SW 1271 (cell line): ENCODE measurements at places on chromosomes 1 and 21.
A peak's percentile ranks its signal among the peaks of the same experiment; 100 is the strongest.

GRCh38 chr1:155941845-155942531, 550 bp downstream of the RXFP4 start:
- no peak for DNase-seq

- peak; percentile 28 for DNase-seq
Observed at GRCh38 chr1:32876341-32877210, 5.9 kb upstream of the FNDC5 start.

- no peak for DNase-seq
Observed at GRCh38 chr1:208043691-208044181, 132.8 kb upstream of the CD34 start.

- DNase-seq = no peak
Observed at GRCh38 chr1:56070601-56071000, 508.8 kb downstream of the PLPP3 start.

- DNase-seq = no peak
Observed at GRCh38 chr21:30680586-30680985, 37.9 kb downstream of the KRTAP20-3 start.

DNA sequence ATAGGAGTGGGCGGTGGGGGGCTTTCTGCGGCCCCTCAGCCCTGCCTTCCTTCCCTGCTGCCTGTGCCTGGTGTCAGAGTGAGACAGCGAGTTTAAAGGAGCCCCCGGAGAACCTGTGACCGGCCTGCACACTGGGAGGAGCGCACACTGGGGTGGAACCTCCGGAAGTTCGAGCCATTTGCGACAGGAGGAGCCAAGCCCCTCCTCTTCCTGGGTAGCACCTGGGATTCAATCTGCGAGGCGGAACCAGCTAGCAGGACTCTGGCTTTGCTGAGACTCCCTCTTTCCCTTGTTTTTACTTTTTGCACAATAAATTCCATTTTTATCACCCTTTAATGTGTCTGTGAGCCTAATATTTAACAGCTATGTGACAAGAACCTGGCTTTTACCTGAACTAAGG, 540.6 kb downstream of the NPHP4 start:
- no peak for DNase-seq

GRCh38 chr21:21606041-21606440, 607.8 kb downstream of the NCAM2 start:
- no peak for DNase-seq

DNA sequence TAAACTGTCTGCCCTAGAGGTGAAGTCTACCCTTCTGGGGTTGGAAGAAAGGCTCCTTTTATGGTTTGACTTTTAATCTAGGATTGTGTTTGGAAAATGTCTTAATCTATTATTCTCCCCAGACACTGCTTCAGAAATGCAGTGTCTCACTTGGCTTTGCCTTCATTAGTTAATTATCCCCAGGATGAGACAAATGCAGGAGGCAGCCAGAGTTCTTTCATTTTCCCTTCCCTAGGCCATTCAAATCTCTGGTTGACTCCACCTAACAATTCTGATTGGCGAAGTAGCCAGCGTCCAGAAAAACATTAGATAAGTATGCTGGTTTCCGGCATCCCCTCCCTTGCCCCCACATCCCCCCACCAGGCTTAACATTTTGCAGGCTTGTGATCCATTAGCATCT, 325.8 kb upstream of the PBX1 start:
- no peak for DNase-seq

DNA sequence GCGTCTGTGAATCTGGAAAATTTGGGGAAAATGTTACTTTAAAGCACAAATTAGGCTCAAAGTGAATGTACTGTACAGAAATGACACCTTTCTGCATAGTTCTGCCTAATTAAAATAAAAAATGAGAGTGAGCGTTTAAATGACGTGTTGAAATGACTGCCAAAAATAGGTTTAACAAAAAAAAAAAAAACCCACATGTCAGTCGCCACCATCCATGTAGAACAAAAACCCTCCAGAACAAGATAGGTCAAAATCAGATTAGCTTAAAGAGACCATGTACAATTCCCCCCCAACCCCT, 745 bp downstream of the PARP1 start:
- DNase-seq = no peak

- DNase-seq = no peak
Observed at GRCh38 chr1:79431340-79431739, 424.8 kb upstream of the ADGRL4 start.

DNA sequence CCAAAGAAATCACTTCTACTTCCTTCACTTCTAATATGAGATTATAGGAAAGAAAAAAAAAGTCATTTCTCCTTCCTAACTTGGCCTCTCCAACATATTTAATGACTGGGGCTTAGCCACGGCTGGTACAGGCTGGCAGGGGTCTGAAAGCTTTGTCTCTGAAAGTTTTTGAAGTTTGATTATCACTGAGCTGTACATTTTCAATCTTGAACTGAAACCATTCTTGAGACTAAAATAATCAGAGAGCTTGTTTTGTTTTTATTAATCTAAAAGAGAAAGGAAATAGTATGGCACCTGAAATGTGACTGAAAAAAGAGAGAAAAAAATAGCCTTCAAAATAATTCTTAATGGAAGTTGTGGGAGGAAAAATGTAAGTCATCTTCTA, 3.8 kb upstream of the KRTAP19-8 start:
- no peak for DNase-seq

DNA sequence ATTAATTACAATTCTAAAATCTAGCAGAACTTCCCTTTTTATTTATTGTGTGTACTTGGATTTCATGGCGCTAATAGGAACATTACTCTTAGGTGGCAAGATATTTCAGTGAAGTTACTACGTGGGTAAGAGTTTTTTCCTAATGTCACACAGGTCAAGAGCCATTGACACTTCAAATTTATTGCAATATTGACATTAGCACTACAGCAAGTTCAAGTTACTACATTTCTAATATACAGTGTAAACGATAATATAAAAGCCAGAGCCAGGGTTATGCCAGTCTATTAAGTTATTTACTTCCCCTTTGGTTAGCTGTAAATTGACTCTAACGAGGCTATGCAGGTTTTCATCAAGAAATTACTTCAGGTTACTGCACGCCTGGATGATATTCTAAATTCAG, 29.7 kb downstream of the CHODL start:
- DNase-seq = no peak

- no peak for DNase-seq
Observed at GRCh38 chr1:156643778-156644092, 1.8 kb downstream of the BCAN start.
